Stimulated activated naive CD4-positive, alpha-beta T cell (primary cell): ENCODE measurements at places on chromosomes 1 and 21.
A peak's percentile ranks its signal among the peaks of the same experiment; 100 is the strongest.

DNA sequence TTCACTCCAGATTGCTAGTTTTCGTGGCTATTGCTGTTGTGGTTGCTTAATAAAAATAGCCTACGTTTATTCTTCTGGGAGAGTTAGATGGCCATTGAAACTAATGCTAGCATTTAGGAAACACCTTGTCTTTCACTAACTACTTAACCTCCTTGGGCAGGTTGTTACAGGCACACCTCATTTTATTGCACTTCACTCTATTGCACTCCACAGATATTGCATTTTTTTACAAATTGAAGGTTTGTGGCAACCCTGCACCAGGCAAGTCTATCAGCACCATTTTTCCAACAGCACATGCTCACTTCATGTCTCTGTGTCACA lies 11.3 kb upstream of the MARK1 start:
- DNase-seq: no peak

DNA sequence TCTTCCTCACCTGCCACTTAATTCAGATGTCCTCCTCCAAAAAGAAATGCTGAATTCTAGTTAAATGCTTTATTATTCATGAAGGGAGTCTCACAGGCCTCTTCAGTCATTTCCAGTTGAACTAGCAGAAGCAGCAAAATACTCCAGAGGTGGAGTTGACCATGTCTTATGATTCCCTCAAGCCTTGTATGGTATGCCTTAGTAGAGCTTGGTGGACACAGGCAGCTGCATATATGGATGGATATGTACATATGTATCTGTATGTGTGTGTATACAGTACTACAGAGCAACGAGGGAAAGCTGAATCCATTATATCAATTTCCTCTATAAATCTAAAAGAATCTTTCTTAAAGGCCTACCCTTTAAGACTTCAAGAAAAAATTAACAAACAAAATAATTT lies 83.6 kb upstream of the HP1BP3 start:
- DNase-seq: no peak

- DNase-seq: no peak
Measured at GRCh38 chr1:44609412-44609767, 64.9 kb downstream of the TMEM53 start.

GRCh38 chr1:50268049-50268448 lies 155.2 kb downstream of the DMRTA2 start:
- DNase-seq: no peak

DNA sequence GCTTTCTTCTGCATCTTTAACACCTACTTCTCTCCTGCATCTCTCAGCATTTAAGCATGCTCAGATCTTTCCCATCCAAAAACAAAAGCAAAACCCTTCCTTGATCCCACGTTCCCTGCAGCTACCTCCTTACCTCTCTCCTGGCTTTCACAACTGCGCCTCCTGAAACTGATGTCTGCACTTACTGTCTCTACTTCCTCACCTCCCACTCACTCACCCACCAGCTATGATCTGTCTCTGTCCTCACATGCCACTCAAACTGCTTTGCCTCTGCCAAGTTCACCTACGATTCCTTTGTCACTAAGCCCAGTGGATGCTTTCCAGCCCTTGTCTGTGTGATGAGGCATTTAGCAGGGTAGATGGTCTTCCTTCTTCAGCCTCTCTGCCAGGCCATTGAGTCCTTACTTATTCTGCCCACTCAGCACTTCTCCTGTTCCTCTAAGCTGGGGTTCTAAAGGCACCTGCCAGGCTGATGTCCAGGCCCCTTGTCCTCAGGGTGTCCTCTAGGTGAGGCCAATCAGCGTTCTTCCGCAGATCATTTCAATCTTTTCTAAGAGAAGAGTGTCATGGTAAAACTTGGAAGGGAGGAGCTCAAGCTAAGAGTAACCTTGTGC lies 10.0 kb upstream of the GJB3 start:
- no peak for DNase-seq

GRCh38 chr1:182175361-182175931 lies 113.9 kb upstream of the ZNF648 start:
- DNase-seq: no peak

- DNase-seq: peak; percentile 57
Measured at GRCh38 chr1:52636721-52637695, 4.0 kb downstream of the SHISAL2A start.

DNA sequence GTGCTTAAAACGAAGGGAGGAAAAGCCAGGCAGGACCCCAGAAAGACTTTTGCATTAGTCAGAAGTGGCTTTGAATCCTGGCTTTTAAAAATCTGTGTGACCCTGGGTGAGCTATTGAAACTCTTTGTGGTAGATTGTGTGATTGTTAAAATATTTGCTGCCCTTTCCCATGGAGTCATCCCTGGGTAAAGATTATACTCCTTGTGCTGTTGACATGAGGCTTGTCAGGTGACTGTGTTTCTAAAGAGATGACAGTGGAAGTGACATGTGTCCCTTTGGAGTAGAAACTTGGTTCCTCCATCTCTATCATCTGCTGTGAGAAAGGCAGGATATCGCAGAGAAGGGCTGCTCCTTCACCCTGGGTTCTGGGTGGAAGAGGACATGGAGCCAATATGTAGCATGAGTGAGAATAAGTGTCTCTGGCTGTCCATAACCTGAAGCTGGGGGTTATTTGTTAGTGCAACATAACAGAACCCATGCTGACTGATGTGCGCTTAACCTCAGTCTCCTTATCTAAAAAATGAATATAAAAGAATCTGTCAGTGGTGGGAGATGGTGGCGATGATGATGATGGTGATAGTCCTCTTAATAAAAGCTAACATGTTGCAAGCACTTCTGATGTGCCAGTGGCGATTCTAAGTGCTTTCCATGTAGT lies 187.6 kb downstream of the RHOU start:
- no peak for DNase-seq

DNA sequence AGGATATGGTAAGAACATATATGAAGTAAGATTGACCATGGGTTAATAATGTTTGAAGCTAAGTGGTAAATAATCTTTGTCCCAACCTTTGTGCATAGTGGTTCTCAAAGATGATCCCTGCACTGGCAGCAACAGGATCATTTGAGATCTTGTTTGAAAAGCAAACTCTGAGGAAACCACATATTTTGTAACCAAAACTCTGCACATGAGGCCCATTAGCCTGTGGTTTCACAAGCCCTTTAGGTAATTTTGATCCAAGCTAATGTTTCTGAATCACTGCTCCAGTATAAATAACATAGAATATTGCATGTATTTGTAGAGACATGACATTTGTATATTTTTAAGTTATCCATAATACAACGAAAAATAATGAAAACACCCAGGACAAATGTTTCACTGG lies 147.9 kb upstream of the RGS18 start:
- DNase-seq: no peak

DNA sequence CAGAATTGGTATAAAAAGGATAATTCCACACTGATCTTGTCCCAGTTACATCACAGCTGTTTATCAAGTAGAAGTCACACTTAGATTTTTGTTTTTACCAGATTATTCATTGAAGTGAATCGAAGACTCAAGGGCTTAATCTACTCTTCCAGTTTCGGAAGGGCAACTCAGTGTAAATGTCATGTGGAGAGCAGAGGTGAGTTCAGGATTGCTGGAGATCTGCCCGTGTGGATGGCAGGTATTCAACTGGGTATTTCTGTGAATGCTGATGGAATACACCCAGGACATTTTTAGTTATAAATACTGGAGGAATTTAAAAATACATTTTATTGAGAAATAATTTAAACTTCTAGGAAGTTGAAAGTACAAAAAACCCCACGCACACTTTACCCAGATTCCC lies 19.4 kb downstream of the CC2D1B start:
- DNase-seq: no peak

DNA sequence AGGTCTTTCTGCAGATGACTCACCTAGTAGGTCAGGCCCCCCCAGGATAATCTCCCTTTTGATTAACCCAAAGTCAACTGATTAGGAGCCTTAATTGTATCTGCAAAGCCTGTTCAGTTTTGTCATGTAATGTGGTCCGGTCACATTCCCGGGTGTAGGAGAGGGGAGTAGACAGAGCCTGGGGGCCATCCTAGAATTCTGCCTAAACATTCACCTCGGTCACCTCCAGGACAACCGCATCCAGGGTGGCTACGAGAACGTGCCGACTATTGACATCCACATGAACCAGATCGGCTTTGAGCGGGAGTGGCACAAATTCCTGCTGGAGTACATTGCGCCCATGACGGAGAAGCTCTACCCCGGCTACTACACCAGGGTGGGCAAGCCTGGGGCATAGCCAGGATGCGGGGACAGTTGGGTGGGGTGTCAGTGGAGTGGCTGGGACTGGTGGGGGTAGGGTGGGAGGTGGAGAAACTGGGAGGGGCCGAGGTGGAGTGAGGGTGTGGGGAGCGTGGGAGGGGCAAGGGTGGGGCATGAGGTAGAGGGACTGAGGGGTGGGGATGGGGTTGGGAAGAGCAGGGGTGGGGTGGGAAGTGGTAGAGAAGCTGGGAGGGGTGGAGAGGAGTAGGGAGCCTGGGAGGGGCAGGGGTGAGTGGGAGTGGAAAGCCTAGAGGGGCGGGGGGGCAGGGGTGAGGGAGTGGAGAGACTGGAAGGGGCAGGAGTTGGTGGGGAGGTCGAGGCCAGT lies 9.6 kb upstream of the MFN2 start:
- DNase-seq: no peak

DNA sequence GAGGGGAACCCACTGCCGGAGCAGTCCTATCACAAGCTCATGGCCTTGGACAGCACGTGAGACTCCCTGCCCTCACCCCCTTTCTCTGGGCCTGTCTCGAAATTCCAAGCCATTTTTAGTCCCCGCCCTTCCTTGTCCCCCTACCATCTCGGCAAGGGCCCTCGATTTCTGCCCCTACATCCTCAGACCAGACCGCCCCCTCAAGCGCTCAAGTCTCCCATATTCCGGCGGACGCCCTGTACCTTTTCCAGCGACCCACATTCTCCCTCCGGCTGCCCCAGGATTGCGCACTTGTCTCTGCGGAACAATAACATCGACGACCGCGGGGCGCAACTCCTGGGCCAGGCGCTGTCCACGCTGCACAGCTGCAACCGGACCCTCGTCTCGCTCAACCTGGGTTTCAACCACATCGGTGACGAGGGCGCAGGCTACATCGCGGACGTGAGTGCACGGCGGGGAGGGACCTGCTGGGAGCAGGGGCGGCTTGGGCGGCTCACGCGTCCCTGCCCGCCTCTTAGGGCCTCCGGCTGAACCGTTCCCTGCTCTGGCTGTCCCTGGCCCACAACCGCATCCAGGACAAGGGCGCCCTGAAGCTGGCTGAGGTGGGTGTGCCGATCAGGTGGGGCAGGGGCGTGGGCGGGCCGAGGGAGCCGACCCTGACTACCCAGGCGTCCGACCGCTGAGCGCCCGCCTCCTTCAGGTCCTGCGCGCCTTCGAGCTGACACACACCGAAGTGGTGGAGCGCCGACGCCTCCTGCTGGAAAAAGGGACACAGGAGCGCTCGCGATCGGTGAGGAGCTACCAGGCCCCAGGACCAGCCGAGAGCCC lies 7.0 kb downstream of the LRRC71 start:
- DNase-seq: peak; percentile 58

DNA sequence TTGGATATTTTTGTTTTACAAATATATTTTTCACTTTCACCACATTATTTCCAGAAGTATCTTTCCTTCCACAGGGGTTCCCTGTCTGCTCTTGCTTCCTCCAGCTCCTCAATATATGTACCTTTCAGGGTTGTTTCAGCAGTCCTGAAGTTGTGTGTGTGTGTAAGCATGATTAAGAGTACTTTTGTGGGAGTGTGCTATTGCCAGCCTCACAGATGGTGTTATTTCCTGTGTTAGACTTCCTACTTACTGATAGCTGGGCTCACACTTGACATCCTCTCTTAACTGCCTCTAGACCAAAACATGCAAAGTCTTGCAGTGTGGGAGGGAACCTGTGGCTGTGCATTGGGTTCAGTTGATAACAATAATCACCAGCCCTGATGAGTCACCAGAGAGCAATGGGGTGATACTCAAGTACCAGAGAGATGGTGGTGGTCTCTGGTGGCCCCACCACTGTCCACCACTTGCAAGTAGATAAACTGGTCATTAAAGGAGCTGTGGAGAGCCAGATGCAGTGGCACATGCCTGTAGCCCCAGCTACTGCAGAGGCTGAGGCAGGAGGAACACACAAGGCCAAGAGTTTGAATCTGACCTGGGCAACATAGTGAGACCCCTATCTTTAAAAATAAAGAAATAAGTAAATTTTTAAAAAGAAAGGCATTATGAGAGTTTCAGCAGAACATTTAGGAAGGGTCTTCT lies 126.7 kb downstream of the NR5A2 start:
- DNase-seq: peak; percentile 57

DNA sequence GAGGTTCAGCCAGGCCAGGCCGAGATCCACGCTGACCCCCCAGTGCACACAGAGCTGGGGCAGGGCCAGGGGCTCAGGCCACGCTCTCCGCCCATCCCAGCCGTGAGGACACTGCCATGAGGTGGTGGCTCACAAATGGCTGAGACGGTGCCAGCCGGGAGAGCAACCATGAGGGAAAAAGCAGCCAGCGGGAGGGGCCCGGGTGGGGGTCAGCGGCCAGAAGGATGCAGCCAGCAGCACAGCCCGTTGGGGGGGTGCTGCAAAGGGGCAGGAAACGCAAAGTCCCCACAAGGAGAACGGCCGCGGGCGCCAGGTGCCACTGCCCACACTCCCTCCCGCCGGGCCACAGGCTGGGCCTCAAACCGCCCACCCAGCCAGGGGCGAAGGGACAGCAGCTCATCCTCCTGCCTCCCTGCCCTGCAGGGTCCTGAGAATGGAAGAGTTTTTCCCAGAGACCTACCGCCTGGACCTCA lies 8.3 kb downstream of the TTLL10 start:
- no peak for DNase-seq

DNA sequence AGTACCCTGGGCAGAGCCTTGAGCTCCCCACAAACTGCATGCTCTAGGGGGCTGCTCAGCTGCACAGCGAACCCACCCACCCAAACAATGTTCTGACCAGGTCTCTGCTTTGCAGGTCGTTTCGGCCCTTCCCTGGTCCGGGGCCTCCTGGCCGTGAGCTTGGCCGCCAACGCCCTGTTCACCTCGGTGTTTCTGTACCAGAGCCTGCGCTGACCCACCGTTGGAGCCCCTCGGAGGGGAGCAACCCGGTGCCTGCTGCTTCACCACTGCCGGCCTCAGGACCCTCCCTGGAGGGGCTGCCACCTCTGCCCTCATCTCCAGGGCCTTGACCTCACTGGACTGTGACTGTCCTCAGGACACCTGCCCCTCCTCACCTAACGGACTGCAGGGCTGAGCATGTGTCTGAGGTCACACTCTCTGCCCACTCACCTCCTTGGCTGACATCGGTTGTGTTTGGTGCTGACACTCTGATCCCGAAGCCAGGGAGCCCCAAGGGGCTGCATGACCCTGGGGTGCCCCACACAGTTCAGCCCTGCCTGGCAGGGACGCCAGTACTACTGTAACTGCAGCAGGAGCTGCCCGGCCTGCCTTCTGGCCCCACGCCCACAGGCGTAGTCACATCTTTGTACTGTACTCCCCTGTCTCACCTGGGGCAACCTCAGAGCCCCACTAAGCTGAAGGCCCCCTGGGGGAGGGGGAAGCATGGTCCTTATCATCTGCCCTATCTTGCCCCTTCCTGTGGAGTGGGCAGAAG lies 24.3 kb downstream of the TMEM201 start:
- no peak for DNase-seq

GRCh38 chr1:91226741-91227140 lies 177.9 kb downstream of the HFM1 start:
- DNase-seq: no peak

- DNase-seq: no peak
Measured at GRCh38 chr1:19310720-19311502, 1.0 kb downstream of the AKR7A2 start.
